ENCODE measurements at places on chromosomes 6 and 20.

- no peak for DNase-seq
Observed at GRCh38 chr6:87341899-87342298, 2.7 kb upstream of the C6orf163 start.

DNA sequence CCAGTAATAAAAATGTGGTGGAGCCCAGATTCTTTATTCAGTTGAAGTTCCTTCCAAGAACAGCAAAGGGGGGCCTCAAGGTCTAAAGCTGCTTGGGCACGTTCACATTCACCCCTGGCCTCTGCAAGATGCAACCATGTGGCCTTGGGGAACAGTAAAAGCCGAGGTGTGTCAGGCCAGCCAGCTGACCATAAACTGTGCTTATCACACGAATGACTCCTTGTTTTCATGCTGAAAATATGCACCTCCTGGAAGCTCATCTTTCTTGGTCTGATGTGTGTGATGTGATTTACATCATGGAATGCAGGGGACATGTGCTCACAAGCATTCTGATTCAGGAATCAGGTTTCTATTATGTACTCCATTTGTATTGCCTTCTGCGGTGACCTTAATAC lies 211.6 kb upstream of the MARCKS start:
- no peak for DNase-seq

DNA sequence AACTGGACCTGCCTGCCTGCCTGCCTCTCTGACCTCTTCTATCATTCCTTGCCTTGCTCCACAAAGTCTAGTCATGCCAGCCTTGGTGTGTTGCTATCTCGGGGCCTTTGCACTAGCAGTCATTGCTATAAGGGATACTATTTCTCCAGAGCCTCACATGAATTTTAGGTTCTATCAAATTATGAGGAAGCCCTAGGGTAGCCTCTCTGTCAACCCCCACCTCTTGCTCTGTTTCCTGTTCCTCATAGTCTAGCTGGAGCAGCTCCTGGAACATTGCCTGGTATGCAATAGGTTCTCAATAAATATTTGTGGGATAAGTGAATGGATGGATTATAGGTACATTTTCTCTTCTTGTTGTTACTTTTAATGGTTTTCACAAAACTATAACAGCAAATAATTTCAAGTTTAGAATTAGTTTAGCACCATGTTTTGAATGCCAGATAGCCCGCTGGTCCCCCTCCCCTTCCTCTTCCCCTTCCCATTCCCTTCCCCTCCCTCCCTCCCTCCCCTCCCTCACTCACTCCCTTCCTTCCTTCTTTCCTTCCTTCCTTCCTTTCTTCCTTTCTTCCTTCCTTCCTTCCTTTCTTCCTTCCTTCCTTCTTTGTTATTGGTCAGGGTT lies 46.9 kb upstream of the DTNBP1 start:
- DNase-seq: no peak

DNA sequence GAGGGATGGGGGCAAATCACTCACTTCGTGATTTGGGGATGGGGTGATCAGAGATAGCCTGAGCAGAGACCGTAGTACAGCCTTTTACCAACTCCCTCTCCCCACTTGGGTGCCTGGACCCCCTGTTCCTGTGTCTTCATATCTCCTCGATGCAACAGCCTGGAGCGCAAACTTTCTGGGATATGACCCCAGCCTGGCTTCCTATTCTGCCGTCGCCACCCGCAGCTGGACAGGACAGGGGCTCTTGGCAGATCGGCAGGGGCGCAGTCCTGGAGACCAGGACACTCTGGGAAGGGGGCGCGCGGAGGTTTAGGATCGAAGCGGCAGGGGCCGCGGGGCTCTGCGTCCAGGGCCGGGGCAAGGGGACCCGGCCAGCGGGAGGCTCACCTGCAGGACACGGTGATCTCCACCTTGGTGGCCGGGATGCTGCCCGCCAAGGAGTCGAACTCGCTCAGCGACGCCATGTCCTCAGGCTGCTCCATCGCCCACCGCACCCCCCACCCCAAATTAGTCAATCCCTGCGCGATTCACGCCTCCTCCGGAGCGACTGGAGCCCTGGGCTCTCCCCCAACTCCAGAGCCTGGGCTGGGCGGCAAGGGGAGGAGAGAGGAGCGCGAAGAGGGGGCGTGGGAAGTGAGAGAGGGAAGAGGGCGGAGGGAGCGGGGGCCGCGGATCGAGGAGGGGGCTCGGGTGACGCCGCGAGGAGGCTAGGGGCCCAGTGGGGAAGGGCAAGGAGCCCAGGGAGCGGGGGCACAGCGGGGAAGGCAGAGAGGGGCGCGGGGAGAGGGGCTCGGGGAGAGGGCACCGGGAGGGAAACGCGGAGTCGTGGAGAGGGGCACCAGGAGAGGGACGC lies at the start of gene CPNE5:
Gene CPNE5 (minus strand): TSS at position 549 of the 853 bp plus-strand sequence. CDS start 67 bp downstream, at position 482.
- no peak for DNase-seq

DNA sequence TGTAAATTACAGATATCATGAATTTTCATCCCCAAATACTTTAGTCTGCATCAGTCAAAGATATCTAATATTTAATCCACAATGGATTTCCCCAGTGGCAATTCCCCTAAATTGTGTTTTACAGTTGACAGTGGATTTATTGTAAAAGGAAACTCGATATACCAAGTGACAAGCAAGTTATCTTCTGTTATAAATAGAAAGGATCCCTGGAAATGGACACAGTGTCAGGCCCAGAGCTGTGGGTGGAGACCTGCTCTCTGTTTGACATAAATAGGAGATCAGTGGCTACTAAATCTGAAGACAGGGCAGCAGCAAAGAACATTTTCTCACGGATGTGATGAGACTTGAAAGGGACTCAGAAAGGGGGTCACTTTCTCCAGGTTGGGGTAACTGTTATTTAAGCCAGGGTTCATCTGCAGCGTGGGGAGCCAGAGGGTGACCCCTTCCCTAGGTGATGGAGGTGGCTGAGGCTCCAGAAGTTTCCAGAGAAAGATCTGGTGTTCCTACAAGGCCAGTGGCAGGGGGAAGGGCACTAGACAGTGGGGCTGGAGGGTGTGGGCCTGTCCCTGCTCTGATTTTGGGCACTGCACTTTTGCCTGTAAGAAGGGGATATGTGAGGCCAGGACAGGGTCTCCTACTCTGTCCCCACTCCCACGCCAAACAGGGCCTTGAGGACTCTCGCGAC lies 12.3 kb upstream of the FAM110A start:
- no peak for DNase-seq

DNA sequence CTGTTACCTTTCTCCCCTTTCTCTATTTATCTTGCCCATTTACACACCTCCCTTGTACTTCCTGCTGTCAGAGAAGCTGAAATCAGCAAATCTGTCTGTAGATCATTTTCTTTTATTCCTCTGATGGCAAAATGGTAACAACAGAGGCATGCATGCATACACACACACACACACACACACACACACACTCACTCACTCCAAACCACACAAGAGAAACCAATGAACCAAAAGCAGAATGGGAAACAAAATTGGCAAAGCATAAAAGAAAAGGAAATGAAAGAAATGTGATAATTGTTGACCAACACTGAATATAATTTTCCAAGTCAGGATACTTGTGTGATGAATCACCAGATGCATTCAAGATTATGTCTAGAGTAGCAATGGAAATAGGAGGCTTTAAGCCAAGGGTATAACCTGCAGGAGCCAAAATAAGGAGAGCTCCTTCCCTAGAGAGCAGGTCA lies 172.4 kb downstream of the PLCB4 start:
- no peak for DNase-seq

- DNase-seq: no peak
Observed at GRCh38 chr6:8562125-8562524, 126.8 kb upstream of the SLC35B3 start.

GRCh38 chr6:69343851-69344250 lies 453.0 kb downstream of the LMBRD1 start:
- DNase-seq: no peak

GRCh38 chr6:46220352-46221221 lies 49.8 kb upstream of the ENPP5 start:
- DNase-seq: no peak

GRCh38 chr20:48795732-48796131 lies 32.1 kb downstream of the PREX1 start:
- no peak for DNase-seq

DNA sequence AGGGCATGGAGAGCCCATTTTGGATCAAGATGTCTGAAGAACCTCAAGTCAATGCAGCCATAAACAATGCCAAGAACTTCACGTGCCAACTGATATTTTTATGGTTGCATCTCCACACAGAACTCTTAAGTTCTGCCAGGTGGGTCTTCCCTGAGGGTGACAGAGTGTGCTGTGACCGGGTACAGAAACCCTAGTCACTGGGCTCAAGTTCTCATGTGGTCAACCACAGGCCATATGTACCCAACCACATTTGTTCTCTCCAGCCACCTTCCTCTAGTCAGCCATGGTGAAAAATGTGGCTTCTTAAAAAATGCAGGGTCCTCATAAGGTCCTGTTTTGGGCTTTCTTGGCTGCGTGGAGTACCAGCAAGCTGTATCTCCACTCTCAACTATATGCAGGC lies 48.9 kb downstream of the CLIC5 start:
- no peak for DNase-seq

DNA sequence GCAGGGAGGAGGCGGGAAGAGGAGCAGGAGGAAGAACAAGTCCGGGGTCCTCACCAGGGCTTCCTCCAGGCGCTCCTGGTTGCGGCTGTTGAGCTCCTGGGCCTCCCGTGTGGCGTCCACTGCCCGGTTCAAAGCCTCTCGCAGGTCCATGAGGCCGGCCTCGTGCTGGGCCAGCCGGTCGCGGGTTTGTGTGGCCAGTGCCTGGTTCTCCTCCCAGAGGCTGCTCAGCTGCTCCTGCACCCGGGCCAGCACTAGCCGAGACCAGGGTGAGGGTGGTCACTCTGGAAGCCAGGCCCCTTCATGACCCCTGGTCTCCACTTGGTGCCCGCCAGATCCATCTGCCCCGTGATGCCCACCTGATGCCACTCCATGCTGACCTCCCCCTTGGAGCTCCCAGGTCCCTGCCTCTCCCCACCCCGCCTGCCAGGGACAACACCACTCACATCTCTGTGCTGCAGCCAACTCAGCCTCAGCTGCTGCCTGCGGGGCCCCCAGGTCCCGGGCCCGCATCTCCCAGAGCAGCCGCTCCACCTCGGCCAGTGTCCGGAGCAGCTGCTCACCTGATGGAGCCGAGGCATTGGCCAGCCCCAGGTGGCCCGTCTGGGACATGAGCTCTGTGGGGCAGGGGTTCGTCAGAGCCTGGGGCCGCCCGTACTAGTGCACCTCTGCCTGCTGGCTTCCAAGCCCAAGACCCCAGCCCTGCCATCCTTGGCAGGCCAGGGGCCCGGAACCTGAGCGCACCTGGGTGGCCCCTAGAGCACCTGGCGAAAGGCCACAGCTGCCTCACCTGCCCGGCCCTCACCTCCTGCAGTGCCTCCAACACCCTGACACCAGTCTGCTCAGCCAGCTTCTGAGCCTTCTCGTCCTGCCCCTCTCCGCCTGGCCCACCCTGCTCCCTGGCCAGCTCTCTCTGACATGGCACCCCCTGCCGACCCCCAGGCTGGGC lies 15.9 kb downstream of the ADRM1 start:
- no peak for DNase-seq

GRCh38 chr6:105769987-105770386 lies 316.1 kb upstream of the PRDM1 start:
- DNase-seq: no peak

DNA sequence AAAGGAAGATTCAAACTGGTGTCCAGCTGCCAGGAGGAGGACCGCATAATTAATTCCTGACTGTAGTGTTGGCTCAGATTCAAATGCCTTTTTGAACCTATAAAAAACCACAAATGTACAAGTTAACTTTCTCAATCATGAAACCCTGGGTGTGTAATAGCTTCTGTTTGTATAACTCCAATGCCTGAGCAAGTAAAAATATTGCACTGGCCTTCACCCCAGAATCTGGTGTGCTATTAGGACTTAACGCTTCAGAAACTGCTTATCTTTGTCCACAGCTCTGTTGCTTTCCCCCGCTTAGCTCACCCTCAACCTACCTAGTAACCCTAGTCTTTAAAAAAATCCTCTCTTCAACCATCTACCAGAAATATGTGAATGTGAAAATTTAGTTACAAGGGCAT lies 119.1 kb upstream of the MAP7 start:
- no peak for DNase-seq

DNA sequence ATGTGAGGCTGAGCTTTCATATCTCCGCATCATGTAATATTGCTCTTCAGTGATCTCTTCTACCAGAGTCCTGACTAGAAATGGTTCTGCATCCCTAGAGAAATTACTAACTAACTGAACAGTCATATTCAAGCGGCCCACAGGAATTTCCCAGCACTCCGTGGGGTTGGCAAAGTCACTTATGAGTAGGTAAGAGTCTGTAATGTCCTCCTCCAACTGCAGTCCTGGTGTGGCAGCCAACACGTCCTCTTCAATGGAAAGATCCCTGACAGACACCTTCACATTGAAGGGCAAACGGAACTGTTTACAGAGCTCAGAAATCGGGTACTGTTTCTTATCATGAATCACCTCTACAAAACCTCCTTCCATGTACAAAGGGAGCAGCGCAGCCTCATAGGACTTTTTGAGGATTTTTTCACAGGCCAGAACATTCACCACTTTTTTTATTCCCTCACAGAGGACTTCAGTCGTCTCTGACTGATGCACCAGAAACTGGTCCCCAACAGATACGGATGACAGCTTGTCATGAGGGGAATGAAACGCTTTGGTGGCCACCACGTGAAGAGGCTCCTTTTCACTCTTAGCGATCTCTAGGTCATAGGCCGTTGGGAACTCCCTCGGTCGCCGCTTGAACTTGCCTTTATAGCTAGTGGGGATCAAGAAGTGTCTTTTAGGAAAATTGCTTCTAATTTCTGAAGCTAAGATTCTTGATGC lies 87.7 kb downstream of the THEMIS start:
- DNase-seq: no peak

- no peak for DNase-seq
Observed at GRCh38 chr20:48799328-48800105, 28.3 kb downstream of the PREX1 start.

GRCh38 chr6:31660381-31661261 lies at the start of gene C6orf47:
Gene C6orf47, minus strand, starts transcription at chr6:31660778. Its CDS starts 831 bp downstream, at chr6:31659947.
- peak; percentile 60 for DNase-seq

- DNase-seq: no peak
Observed at GRCh38 chr6:28897369-28897745, 26.4 kb downstream of the TRIM27 start.

GRCh38 chr6:21457647-21458046 lies 135.9 kb upstream of the SOX4 start:
- DNase-seq: no peak

GRCh38 chr6:31038559-31038958 lies 28.3 kb downstream of the MUC22 start:
- DNase-seq: no peak

DNA sequence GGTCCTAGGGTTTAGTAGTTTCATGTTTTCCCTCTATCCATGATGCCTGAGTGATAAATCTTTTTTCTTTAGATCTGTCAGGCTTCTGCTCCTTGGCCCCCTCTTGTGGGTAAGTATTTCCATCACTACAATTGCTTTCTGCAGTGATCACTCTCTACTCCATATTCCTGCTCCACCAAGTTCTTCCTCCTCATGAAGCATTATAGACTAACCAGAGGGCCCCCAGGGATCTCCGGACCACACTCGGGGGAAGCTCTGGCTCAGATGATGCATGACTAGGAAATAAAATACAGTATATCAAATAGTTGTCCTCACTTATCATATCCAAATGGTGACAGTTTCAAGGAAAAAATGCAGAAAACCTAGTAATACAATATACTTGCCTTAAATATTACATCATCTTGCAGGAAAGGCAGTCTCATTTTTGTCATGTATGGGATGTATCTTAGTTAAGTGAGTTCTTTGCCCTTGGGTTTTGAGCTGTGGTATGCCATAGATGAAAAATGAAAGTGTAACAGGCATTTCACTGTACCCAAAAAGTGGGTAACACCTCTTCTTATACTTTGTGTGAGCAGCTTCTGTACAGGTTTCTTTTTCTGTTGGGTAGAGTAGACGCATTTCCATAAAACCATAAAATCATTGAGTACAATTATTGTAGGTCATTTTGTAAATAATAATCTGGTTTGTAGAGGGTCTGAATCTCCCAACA lies 200.9 kb upstream of the EYA4 start:
- no peak for DNase-seq

GRCh38 chr20:10061641-10062040 lies 26.9 kb downstream of the ANKEF1 start:
- no peak for DNase-seq

Data from T follicular helper cell (primary cell).